Mesothelial cell of epicardium (in vitro differentiated cells): ENCODE measurements at places on chromosomes 6 and 20. TPM values are rescaled to one million over a fixed set of nuclear protein-coding genes. Genes with fewer than 3 reads are reported as not detected.

Gene CRISP3
- 0.66 to 1.2 TPM (median 0.85 TPM) in 3 replicates for total RNA-seq

Gene GHRH
- total RNA-seq: not detected in 3 replicates

Gene HAO1
- total RNA-seq: not detected in 3 replicates

Gene SLC52A3
- 0.25 to 0.36 TPM (median 0.29 TPM) in 3 replicates for total RNA-seq

- no peak for DNase-seq
- no peak overlapping the region for H3K27ac ChIP-seq
- H3K36me3 ChIP-seq: no peaks in the 10 kb centered on the region
- peaks cover 2% of the 10 kb centered on the region for H3K4me1 ChIP-seq
- peaks cover 19% of the 10 kb centered on the region for H3K27me3 ChIP-seq
- H3K4me3 ChIP-seq: no peak overlapping the region
Observed at GRCh38 chr6:41748542-41748941, 1.3 kb upstream of the PGC start.

GRCh38 chr20:32009564-32009963, 674 bp upstream of the CCM2L start:
- H3K4me1 ChIP-seq: no peaks in the 10 kb centered on the region
- peaks cover 41% of the 10 kb centered on the region for H3K27me3 ChIP-seq
- no peak for DNase-seq
- H3K27ac ChIP-seq: no peak overlapping the region
- no peaks in the 10 kb centered on the region for H3K36me3 ChIP-seq

DNA sequence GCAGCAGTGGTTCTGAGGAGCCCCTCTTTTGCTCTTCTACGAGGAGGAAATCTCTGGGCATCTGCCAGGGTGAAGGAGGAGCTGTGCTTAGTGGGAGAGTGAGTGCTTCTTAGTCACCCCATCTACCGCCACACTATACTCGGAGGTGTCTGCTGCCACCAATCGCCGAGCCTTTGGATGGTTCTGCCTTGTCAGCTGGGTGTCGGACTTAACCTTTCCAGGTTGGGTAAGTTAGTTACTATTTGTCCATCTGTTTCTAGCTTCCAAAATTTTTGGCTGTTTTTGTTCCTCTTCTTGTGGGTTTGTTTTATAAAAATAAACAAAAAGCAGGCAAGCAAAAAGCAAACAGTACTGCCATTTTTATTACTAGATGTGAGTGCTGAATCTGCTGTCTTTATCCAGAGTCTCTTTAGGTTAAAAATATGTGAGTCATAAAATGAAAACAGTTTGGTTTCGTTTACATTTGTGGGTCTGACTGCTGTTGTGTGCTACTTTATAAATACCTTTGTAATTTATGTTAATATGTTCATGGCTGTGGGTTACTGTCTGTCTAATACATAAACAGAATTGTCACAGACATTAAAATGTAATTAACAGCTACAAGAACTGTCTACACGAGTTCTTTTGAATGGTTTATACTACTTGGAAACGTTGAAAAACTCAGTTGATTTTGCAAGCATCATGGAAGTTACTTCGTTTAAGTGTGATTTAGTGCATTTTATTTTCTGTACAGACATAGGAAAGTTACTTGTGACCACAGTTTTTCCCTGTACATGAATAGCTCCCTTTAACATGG, 89.2 kb downstream of the ARID1B start:
- peaks cover 12% of the 10 kb centered on the region for H3K36me3 ChIP-seq
- peaks cover 44% of the 10 kb centered on the region for H3K4me1 ChIP-seq
- no peak overlapping the region for H3K27ac ChIP-seq
- no peaks in the 10 kb centered on the region for H3K27me3 ChIP-seq

DNA sequence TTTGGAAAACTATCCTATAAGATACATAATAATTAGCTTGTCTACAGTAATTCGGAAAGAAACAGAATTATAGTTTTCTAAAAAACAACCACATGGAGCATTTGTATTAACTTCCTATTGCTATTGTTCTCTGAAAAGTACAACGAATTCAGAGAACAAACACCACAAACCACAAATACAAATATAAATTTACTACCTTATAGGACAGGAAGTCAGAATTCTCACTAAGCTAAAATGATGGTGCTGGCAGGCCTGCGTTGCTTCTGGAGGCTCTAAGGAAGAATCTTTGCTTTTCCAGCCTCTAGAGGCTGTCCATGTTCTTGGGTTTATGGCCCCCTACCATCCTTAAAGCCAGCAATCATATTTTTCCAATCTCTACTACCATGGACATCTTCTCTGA, 173.6 kb upstream of the TCF21 start:
- peaks cover 18% of the 10 kb centered on the region for H3K4me1 ChIP-seq
- H3K36me3 ChIP-seq: no peaks in the 10 kb centered on the region
- no peak overlapping the region for H3K4me3 ChIP-seq
- DNase-seq: no peak

DNA sequence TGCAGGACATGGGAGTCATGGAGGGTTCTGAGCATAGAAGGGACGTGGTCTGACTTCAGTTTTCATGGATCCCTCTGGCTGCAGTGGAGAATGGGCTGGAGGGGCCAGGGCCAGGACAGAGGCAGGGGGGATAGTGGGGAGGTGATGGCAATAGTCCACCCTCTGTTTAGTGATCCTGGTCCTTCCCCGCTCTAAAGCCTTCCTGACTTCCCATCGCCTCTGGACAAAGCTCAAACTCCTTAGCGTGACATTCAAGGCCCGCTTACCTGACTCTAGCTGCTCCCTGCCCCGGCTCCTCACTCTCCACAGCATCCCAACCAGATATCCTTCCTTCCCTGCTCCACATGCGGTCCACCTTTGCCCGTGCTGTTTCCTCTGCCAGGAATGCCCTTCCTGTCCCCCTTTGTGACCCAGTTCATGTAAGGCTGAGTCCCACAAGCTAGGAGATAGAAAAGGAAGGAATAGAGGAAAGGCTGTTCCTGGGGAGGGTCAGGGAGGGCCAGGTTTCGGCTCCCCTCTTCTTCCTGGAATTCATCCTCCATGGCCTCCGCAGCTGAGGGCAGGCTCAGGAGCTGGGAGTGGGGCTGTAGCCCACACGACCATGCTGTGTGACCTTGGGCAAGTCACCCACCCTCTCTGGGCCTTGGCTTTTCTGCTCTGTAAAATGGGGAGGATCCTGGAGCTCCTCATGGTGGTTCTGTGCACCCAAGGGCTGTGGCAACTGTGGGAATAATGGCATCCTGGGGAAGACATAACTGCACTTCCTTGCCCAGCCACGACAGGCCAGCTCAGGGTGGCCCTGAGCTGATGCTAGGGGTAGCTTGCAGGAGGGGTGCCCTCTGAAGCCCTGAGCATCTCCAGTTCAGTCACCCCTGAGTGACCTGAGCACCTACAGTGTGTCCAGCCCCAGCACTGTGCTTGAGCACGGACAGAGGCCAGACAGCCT, 116.1 kb downstream of the CEBPB start:
- peaks cover 43% of the 10 kb centered on the region for H3K4me1 ChIP-seq
- H3K36me3 ChIP-seq: no peaks in the 10 kb centered on the region
- H3K4me3 ChIP-seq: no peak overlapping the region
- H3K27ac ChIP-seq: peak overlapping the region; percentile 88
- H3K27me3 ChIP-seq: no peaks in the 10 kb centered on the region

DNA sequence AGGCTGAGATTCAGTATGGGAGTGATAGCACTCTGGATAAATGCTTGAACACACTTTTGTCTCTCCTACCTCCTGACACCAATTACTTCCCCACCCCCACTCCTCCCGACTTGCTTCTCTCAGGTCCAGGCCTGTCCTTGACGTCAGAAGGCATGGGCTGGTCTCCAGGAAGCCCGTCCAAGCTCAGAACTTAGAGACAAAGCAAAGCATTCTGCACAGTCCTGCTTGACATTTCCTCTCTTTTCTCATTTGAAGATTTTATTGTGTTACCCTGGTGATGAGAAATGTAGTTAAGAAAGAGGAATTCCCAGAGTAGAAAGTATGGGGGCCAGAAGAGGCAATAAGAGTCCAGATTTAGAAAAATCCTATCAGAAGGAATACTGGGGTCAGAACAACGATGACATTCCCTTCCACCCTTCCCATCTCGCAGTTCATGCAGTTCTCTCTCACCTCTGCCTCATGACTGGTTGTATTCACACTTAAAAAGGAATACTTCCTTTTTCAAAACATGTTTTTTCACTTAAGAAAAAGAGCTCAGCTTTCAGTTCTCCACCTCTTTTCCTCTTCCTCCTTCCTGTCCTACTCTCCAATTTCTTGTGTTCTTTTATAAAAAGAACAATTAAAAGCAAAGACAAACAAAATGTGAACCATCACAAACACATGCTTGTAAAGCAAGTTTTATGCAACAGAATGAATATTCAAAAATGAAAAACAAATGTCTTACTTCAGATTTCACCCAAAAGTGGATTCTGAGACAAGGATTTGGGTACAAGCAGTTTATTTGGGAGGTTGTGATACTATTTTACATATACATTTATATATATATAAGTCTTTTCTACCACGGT, 18.5 kb upstream of the FAM184A start:
- no peaks in the 10 kb centered on the region for H3K27me3 ChIP-seq
- peaks cover 7% of the 10 kb centered on the region for H3K4me1 ChIP-seq
- DNase-seq: no peak
- H3K4me3 ChIP-seq: no peak overlapping the region

- H3K36me3 ChIP-seq: no peaks in the 10 kb centered on the region
- H3K4me3 ChIP-seq: no peak overlapping the region
- H3K4me1 ChIP-seq: peaks cover 58% of the 10 kb centered on the region
- DNase-seq: no peak
- no peaks in the 10 kb centered on the region for H3K27me3 ChIP-seq
Observed at GRCh38 chr6:30839671-30840070, 44.6 kb upstream of the DDR1 start.
